Activated naive CD4-positive, alpha-beta T cell (primary cell): ENCODE measurements at places on chromosomes 1 and 21.

- no peak for DNase-seq
Observed at GRCh38 chr1:223227031-223227430, 84.0 kb upstream of the TLR5 start.

DNA sequence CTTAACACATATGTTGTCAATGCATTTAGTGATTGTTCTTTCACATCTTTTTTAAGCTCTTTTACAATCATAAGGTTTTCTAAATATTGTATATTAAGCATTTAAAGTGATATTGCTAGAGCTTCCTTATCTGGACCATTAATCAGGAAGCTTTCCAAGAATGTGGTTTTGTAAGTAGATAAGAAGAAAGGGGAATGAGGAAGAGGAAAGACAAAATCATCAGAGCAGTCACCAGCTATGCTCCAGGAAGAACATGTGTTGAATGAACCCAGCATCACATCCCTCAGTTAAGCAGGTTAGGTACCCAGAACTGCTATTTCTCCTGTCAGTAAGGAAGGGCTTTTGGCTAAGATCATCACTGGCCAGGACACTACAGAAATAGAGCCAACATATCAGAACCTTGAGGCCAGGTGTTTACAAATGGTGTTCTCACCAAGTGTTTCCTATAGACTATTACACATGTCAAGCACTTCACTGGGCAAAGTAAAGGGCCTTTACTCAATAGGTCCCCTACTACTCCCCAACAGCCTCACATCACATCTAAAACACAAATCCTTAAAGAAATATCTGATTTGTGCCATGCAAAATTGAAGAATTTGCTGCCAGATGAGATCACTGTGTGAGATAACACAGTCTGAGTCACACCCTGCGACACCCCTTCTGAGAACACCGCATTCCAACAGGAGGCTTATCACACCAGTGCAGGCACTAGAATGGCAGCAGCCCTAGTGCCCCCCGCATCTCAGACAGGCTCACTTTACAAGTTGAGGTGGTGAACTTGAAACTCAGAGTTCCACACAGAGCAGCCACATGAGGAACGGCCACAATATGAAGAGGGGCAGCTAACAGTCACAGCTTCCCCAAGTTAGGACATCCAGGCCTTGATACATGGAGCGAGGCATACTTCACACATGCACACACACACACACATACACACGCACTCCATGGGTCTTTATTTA, 1.8 kb upstream of the SPRR2A start:
- no peak for DNase-seq

DNA sequence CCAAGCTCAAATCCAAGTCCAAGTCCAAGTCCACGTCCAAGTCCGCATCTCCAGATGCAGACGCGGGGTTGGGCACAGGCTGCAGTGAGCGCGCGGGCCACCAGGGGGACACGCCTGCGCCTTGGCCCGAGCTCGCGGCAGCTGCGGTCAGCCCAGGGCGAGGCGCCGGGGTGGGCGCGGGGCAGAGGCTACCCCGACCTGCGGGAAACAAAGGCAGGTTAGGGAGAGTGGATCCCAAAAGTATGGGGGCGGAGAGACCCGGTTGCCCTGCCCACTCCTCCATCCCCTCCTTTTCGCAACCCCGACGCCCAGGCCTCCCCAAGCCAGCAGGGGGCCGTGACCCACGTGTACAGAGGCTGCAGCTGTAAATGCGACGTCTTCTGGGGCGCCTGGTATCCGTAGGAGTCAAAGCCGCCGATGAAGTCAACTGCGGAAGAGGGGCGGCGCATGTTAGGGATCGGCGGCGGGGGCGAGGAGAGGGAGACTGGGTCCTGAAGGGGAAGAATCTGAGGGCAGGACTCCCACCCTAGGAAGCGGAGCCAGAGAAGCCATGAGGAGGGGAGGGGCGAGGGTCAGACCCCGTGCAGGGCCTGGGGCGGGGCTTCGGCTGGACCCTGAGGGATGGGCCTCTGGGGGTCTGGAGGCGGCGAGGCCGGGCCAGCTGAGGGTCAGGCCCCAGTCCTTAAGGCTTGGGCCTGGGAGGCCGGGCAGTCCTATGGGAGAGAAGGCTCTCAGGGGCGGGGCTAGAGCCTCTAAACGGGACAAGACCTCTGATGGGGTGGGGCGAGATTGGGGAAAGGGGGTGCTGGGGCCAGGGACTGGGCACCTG, 58.0 kb downstream of the NKAIN1 start:
- no peak for DNase-seq

DNA sequence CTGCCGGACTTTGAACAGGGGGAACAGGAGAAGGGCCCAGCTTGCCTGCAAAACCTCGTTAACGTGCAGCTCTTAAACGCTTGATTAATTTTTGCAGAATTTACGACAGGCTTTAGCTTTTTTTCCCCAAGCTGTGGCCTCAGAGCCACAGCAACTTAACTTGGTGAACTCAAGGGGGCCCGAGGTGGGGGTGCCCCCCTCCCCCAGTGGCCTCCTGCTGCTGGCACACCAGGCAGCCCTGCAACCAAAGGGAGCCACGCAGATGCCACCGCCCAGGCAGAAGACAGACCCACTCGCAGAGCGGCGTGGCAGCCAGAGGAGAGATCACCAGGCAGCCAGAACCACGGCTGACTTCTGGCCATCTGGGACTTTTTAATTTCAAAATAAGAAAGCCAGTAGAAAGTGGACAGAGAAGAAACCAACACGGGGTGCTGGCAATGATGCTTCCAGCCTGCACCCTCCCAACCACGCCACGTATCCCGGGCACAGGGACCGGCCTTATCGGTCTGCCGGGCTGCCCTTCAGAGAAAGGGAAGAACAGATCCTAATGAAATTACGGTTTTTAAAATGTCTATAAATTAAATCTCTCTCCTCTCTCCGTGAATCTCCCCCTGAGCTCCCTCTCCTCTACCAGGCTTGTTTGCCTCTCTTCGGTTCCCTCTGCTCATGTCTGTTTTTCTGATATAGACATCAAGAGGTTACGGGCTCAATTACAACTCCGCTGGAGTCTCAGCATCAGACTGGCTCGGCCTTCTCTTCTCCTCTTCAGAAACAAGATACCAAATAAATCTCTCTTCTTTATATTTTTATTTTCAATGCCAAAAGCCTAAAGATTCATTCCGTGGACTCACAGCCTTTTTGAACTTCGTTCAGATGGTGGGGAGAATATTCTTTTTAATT, 6.4 kb downstream of the CASZ1 start:
- DNase-seq = no peak

DNA sequence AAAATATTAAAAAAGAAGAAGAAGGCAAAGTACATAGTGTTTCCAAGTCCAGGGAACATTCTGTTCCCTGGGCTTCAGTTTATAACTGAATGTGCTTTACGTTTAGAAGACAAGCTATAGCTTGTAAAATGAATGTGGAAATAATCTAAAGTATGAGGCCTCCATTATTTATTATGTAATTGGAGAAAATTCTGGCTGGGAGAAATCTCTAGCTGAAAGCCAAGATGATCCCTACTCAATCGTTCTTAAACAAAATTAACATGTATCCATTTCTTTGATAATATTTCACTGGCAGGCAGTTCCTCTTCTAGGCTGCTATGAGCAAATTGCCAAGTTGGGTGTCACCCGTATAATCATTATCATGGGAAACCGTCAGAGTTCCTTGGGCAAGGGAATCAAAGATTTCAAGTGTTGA, 52.2 kb upstream of the ETS2 start:
- DNase-seq = no peak

- DNase-seq = no peak
Observed at GRCh38 chr1:196997423-196997822, 20.1 kb downstream of the CFHR5 start.

GRCh38 chr1:28071813-28072212, 16.6 kb downstream of the EYA3 start:
- no peak for DNase-seq

DNA sequence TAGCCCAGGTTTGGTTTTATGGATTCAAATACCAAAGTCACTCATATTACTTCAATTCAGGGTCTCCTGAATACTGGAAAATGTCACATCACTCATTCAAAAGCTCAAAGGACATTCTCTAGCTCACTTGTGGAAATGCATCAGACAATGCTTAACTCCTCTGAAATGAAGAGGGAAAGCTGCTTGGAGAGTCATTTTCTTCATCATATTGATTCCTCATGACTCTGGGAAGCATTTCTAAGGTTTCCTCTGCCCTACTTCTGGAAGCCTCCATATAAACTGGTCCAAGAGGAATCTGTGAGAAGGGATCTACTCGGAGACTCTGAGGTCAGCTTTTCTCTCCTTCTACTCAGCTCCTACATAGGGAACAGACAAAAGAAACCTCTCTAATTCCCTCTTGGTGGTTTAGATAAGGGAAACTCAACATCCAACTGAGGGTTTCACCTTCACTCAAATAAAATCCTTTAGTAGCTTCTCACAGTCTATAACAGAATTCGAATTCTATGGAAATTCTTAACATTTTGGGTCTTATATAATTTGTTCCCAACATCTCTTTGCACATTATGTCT, 36.4 kb upstream of the RBBP5 start:
- no peak for DNase-seq

GRCh38 chr1:110620686-110621085, 14.5 kb upstream of the KCNA2 start:
- DNase-seq = no peak

DNA sequence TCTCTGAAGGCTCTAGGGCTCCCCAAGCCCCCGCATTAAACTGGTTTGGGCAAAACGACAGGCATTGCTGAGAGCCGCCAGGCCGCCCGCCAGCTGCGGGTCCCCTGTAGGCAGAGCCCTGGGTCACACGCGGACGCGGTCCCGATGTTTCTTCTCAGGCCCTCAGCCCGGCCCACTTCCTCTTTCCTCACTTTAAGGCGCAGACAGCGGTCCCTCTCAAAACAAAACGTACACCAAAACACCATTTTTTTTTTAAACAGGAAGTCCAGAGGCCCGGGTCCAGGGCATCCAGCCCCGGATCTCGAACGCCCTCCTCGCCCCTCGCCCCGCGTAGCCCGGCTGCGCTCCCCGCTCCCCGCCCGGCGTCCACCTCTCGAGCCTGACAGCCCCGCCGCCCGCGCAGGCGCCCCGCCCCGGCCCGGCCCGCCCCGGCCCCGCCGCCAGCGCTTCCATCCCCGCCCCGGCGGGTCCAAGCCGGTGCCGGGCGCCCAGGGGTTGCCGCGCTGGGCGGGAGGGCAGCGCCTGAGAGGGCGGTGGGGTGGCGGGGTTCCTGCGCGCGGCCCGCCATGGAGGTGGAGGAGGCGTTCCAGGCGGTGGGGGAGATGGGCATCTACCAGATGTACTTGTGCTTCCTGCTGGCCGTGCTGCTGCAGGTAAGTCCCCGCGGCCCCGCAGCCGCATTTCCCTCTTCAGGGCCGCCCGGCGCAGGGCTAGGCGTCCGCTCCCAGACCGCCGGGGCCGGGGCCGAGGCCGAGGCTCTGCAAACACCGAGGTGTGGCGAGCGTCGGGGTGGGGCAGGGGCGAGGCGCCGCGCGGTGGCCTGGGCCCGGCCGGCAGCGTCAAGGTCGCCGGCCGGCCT, at the start of gene SLC22A15:
Gene SLC22A15 (plus strand): TSS at position 452 of the 859 bp plus-strand sequence. CDS start 115 bp downstream, at position 567.
- no peak for DNase-seq

GRCh38 chr1:179217943-179218507, 11.5 kb downstream of the ABL2 start:
- DNase-seq = no peak

DNA sequence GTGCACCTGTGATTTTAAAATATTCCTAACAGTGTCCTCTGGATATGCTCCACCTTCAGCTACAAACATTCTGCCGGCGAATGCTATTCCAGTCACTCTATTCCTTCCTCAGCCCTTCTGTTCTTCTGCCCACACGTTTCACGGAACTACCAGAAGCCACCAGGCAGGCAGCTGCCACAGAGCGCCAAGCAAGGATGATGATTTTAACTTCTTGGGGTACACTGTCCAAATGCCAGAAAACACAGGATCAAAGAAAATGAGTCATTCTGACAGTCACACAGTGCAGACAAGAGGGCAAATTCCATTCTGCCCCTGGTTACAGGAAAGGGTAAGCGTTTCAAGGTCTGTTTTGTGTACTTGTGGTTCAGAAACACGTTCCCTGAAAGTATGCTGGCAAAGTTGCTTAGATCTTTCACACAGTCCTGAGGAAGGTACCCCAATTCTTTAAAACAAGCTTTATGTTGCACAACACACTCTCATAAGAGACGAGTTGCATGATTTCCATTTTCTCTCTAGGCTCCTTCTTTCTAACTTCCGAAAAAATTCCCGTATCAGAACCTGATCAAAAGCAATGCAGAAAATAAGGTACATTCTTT, 508.3 kb upstream of the PKN2 start:
- no peak for DNase-seq

- no peak for DNase-seq
Observed at GRCh38 chr1:64474665-64475439, 4.9 kb downstream of the CACHD1 start.

DNA sequence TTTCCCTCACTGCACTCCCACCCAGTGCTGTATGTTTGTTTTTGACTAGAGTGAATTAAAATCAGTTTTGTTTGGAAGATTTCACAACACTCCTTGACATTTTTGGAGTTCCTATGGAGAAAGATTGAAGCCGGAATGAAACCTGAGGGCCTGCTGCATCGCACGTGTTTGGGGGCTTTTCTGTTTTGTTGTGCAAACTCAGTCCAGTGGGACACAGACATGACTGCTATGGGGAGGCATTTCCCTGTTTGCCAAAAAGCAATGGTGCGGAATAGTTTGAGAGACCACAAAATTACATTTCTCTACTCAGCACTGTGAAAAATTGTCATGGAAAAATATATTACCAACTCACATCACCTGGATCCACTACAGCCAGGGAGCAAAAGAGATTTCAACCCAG, 43.8 kb upstream of the KCNE2 start:
- DNase-seq = no peak

- no peak for DNase-seq
Observed at GRCh38 chr1:32724678-32725614, 22.4 kb upstream of the SYNC start.

- no peak for DNase-seq
Observed at GRCh38 chr1:245874942-245875580, 632.0 kb downstream of the SMYD3 start.

DNA sequence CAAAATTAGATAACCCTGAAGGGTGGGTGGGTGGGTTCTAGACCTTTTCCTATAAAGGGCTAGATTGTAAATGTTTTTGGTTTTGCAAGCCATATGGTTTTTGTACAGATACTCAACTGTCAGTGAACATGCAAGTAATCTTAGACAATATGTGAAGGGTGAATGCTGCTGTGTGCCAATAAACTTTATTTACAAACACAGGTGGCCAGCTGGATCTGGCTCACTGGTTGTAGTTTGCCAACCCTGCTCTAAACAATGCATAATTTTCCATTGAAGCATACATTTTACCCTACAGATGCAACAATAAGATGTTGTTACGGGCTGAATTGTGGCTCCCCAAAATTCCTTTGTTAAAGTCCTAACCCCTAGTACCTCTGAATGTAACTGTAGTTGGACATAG, 18.6 kb upstream of the TARBP1 start:
- DNase-seq = no peak

DNA sequence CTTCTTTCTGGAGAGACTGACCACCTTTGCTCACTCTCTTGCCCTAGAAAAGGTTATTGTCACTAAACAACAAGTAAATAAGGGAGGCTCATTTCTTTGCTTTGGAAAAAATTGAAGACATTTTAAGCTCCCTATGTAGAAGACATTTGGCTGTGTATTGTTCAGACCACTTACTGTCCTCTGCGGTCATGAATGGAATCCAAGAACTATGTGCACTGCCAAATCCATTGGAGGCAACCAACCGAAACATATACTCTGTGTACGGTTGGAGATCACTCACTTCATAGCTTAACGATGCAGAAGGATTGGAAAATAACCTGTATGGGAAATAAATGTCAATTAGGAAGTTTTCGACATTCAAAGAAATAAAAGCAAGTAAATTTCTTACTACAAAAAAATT, 332.8 kb downstream of the KCTD3 start:
- DNase-seq = no peak

- DNase-seq = no peak
Observed at GRCh38 chr1:63888984-63889383, 115.2 kb downstream of the ROR1 start.
